ENCODE measurements at places on chromosomes 13 and 19. TPM values are rescaled to one million over a fixed set of nuclear protein-coding genes. Genes with fewer than 3 reads are reported as not detected.

DNA sequence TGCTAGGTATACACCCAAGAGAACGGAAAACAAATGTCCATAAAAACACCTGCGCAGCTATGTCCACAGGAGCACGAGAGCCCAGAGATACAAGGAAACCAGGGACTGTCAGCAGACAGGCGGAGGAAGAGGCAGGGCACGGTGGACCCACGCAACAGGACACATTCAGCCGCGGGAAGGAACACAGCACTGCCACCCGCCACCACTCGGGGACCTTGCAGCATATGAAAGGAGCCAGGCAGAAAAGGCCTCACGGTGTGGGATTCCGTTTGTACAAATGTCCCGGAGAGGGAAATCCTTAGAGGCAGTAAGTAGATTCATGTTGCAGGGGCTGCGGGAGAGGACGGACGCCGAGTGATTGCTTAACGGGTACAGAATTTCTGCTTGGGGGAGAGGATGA lies 7.8 kb downstream of the HSPBP1 start:
- DNase-seq = no peak

GRCh38 chr13:26494571-26495195 lies 62.8 kb upstream of the WASF3 start:
- DNase-seq = no peak

- DNase-seq = peak; percentile 45
Observed at GRCh38 chr19:19591133-19591825, 27.2 kb downstream of the PBX4 start.

DNA sequence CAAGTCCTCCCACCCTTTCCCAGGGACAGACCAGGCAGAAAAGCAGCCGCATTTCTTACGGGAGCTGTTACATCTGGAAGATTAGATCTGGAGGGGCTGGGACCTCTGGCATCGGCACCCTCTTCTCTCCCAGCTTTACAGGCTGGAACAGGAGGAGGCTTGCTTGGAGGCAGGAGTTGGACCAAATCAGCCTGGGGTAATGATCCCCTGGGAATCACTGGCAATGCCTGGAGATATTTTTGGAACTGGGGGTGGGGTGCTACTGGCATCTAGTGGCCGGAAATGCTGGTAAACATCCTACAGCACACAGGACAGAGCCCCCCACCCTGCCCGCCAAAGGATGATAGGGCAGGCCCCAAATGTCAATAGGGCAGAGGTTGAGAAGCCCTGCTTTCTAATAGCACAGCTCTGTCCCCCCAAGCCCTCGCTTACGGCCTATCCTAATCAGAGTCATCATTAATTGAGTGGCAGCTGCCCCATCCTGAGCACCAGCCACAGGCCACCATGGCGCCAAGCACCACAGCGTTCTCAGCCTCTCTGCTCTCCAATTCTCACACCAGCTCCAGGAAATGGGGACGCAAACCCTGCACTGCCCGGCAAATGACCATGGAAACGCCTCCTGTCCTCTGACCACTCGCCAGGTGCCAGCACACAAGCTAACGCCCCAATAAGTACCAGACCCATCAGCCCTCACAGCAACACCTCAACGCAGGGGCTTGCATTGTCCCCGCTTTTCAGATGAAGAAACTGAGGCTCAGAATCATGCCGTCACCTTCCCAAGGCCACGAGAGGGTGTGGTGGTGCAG lies 20.6 kb downstream of the LRRC4B start:
- DNase-seq = no peak

DNA sequence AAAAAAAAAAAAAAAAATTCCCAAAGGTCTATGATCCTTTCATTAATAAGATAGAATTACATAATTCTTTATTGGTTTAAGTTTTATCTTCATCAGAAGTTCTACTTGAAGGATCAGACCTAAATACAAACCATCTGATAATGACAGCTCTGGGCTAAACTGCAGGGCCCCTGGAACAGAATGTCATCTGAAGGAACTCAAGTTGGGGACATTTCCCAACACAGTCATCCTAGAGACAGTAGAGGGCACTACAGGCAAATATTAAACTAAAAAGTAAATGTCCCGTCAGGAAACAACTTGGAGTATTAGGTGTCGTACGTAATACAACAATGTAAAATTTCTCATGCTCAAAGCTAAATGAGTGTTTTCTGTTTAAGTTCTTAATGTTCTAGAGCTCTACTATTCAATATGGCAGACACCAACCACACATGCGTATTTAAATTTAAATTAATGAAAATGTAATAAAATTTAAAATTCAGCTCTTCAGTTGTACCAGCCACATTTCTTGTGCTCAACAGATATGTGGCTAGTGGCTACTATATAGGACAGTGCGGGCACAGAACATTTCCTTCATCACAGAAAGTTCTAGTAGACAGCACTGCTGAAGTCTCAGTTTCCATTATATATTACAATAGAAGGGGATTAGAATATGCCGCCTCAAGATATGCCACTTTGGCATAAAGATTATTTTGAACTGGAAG lies 21.8 kb upstream of the NAXD start:
- peak; percentile 67 for DNase-seq

DNA sequence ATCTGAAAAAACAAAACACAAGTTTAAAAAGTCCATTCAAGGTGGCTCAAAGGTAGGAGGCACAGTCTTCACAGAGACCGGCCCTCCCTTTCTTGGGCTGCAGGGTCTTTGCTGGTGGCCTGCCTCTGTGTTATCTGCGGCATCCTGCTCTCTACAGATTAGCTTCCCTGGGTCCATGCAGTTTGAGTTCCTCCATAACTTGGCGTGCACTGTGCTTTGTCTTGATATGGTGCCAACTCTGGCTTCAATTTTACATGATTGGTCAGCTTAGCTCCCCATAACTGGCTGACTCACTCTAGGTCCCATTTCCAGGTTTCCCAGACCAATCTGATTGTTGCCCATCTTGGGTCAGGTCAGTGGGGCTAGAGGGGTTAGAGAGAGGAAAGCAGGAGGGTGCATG lies 41.8 kb downstream of the TPT1 start:
- DNase-seq = peak; percentile 76

DNA sequence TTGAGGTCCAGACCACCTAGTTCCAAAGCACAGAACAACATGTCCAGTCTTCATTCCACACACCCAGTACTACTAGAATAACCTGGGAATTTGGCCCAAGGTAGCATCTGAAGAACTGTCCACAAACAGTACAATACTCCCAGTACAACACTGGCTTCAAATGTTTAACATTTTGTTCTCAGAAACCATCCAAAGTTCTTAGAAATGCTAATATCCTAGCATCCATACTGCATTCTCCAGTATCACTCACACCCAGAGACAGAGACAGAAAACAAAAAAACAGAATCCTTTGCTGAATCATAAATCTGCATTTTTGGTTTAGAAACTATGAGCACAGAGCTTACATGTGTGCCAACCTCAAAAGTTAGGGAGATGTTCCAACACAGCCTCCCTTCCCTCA lies 490.8 kb downstream of the FOXO1 start:
- no peak for DNase-seq

Gene TEX29
- total RNA-seq = 0.20 TPM

Gene IFNL1
- total RNA-seq = not detected
